ENCODE measurements at places on chromosomes 12 and 14.
A peak's percentile ranks its signal among the peaks of the same experiment; 100 is the strongest.

DNA sequence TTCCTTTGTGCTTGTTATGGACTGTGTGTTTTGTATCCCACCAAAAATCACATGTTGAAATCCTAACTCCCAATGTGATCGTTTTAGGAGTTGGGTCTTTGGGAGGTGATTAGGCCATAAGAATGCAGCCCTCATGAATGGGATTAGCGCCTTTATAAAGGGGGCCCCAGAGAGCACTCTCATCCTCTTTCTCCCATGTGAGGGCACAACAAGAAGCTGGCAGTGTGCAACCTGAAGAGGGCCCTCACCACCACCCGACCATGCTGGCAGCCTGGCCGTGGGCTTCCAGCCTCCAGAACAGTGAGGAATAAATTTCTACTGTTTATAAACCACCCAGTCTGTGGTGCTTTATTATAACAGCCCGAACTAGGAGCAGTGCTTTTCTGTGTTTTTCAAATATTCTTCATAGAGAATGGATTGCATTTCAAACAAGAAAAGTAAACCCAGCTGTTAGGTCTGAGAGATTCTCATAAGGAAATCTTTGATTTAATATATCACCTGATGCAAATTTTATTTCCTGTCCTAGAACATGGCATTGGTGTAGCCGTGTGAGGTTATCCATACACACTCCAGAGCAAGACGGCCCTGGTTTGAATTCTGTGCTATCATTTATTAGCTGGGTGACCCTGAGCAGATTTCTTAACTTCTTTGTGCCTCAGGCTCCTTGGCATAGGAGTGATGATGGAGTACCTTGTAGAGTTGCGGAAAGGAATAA lies 27.8 kb downstream of the HSPB8 start:
- no peak for DNase-seq

DNA sequence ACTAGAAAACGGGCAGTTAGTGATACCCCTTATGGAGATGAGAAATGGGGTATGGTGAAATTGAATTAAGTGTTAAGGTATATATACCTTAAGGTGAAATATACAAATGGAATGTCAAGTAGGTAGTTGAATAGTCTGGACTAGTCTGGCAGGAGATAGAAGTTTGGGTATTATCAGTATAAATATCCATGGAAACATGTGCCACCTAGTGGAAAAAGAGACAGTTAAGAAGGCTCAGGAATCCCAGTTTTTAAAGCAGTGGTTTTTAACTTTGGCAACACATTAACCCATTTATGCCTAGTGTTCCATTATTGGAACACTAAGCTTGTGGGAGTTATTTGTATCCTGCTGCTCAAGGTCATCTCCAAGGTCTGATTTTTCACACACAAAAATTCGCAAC lies 38.6 kb upstream of the TPH2 start:
- no peak for DNase-seq

DNA sequence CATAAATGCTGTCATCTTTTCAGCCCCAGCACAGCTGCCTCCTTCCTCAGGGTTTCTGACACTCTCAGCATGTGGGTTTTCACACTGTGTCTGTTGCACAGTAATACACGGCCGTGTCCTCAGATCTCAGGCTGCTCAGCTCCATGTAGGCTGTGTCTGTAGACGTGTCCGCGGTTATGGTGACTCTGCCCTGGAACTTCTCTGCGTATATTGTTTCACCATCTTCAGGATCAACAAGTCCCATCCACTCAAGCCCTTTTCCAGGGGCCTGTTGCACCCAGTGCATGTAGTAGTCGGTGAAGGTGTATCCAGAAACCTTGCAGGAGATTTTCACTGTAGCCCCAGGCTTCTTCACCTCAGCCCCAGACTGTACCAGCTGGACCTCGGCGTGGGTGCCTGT lies 1210.6 kb downstream of the TMEM121 start:
- DNase-seq: peak; percentile 40

DNA sequence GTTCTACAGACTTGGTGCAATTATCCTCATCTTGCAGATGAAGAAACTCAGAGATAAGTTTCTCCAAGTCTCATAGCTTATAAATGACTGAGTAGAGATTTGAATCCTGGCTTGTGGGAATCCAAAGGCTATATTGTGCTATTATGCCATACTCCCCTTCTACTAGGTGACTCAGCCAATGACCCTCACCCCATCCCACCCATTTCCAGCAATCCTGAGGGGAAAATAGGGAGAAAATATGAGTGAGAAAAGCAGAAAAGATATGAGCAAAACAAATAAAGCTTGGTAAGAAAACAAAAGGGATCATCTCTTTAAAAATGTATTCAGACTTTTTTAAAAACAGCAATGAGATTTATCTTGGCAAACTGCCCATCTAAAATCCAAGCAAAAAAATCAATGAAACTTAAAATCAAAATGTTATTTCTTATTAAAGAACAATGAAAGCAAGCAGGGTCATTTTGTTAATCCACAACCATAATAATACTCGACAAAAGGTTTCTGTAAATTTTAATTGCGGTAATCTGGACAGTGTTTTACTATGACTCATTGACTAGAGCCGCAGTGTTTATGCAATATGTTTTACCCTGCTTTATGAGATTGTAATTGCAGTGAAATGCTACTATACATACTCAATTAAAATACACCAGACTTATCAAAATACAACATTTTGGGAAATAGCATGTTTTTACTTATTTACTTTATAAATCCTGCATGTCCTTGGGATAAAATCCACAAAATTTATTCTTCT lies 13.1 kb upstream of the LGR5 start:
- DNase-seq: no peak

GRCh38 chr12:89468017-89468416 lies 56.6 kb downstream of the GALNT4 start:
- no peak for DNase-seq

DNA sequence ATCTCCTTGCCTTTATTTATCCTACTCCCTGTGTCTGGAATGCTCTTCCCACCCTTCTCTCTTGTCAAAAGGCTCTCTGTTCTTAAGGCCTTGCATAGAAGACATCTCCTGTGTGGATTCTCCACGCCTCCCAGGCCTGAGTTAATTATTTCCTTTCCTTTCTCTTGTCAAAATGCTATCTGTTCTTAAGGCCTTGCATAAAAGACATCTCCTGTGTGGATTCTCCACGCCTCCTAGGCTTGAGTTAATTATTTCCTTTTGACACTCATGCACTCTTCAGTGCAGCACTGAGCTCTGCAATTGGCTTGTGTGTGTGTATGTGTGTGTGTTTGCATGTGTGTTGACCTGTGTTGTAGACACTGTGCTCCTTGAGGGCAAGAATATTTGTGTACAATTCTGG lies 52.1 kb upstream of the DCD start:
- DNase-seq: no peak

DNA sequence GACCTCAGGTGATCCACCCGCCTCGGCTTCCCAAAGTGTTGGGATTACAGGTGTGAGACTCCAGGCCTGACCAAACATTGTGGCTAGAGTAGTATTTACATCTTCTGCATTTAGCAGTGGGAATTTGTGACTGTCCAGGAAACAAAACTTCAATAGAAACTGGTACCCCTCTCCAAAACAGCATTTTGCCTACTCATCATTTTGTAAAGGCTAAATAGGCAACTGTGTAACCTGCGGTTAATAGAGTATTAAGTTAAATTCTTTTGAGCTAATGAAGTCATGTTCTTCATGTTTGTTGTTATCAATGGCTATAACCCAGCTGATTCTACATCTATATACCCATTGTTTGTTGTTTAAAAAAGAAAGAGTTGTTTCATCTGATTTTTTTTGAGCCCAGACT lies 8.1 kb downstream of the CMAS start:
- DNase-seq: no peak

DNA sequence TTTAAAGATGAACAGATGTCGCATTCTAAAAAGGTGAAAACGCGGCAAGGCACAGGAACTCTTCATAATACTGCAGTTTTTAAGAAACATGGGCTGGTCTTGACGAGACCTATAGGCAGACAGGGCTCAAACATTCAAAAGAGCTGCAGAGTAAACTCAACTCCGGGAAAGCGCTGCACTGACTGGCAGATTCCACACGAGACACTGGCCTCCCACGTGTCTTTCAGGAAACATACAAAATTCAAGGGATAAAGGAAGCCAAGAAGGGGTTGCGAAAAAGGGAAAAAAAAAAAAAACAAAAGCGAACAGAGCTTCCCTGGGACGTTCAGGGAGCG lies 614 bp upstream of the ARF6 start:
- DNase-seq: peak; percentile 47
